A375 (cell line): ENCODE measurements at places on chromosomes 4 and X. TPM values are rescaled to one million over a fixed set of nuclear protein-coding genes. Genes with fewer than 3 reads are reported as not detected.

Gene EXOC1L
- total RNA-seq: not detected in 2 replicates

Gene CDS1
- 0.68 and 0.85 TPM in 2 replicates for total RNA-seq

Gene APBB2
- 27.5 and 39.3 TPM in 2 replicates for total RNA-seq

Gene EGF
- 0.24 and 0.57 TPM in 2 replicates for total RNA-seq

Gene AFM
- not detected in 2 replicates for total RNA-seq

Gene FSTL5
- total RNA-seq: 0.41 and 0.56 TPM in 2 replicates

Gene PTTG2
- not detected in 2 replicates for total RNA-seq

Gene F8A3
- 0.53 and 2.3 TPM in 2 replicates for total RNA-seq

Gene P2RY4
- not detected in 2 replicates for total RNA-seq

Gene ARSJ
- total RNA-seq: 16.6 and 19.7 TPM in 2 replicates

Gene PORCN
- 19.4 and 26.6 TPM in 2 replicates for total RNA-seq

Gene PCDH18
- 0.96 and 1.6 TPM in 2 replicates for total RNA-seq

Gene RPA4
- total RNA-seq: 0.68 and 0.82 TPM in 2 replicates

Gene STPG2
- total RNA-seq: not detected in 2 replicates

Gene UCP1
- total RNA-seq: not detected in 2 replicates

Gene FGF2
- total RNA-seq: 13.9 and 14.6 TPM in 2 replicates

Gene SOX3
- total RNA-seq: not detected in 2 replicates

Gene HDX
- 1.2 and 2.1 TPM in 2 replicates for total RNA-seq

Gene RPS6KA6
- total RNA-seq: not detected in 2 replicates

Gene TMEM33
- total RNA-seq: 51.4 and 70.5 TPM in 2 replicates

Gene PLK4
- 40.0 and 45.1 TPM in 2 replicates for total RNA-seq

Gene ADGRG2
- not detected in 2 replicates for total RNA-seq

Gene LUZP4
- total RNA-seq: not detected in 2 replicates

Gene FAM9B
- total RNA-seq: 0.32 and 1.3 TPM in 2 replicates

Gene XAGE1A
- 215 and 216 TPM in 2 replicates for total RNA-seq

Gene PPBP
- not detected in 2 replicates for total RNA-seq

Gene NLGN4X
- 24.3 and 31.8 TPM in 2 replicates for total RNA-seq

Gene UGT8
- 6.8 and 7.7 TPM in 2 replicates for total RNA-seq

Gene FAAH2
- total RNA-seq: 0.11 TPM in 1 of 2 replicates, not detected in the other

Gene KLHL34
- not detected in 2 replicates for total RNA-seq

Gene TRIM61
- not detected in 2 replicates for total RNA-seq

Gene ITGB1BP2
- 1.6 and 2.5 TPM in 2 replicates for total RNA-seq

Gene DMRTC1
- total RNA-seq: not detected in 2 replicates

Gene GCNA
- total RNA-seq: 0.53 and 0.83 TPM in 2 replicates

Gene SLC26A1
- total RNA-seq: 0.05 TPM in 1 of 2 replicates, not detected in the other

Gene MAMLD1
- 0.26 and 0.40 TPM in 2 replicates for total RNA-seq

Gene LETM1
- 112 and 114 TPM in 2 replicates for total RNA-seq

Gene TXK
- 1.5 and 3.8 TPM in 2 replicates for total RNA-seq

Gene PPID
- 26.2 and 33.6 TPM in 2 replicates for total RNA-seq

Gene RAI2
- total RNA-seq: not detected in 2 replicates

Gene CABS1
- not detected in 2 replicates for total RNA-seq

Gene COL4A5
- 4.9 and 7.2 TPM in 2 replicates for total RNA-seq

Gene PRDM5
- total RNA-seq: 2.1 and 3.2 TPM in 2 replicates

Gene SGMS2
- total RNA-seq: 23.2 and 25.6 TPM in 2 replicates

Gene MID1IP1
- 82.4 and 82.6 TPM in 2 replicates for total RNA-seq

Gene RGN
- total RNA-seq: 0.19 TPM in 1 of 2 replicates, not detected in the other

Gene ARR3
- total RNA-seq: not detected in 2 replicates

Gene ZNF182
- total RNA-seq: 1.2 and 2.3 TPM in 2 replicates

Gene TTC29
- 0.15 and 0.16 TPM in 2 replicates for total RNA-seq

Gene FGF13
- total RNA-seq: 6.5 and 7.4 TPM in 2 replicates

Gene SHROOM4
- total RNA-seq: 6.7 and 7.6 TPM in 2 replicates

Gene METAP1
- total RNA-seq: 43.7 and 45.3 TPM in 2 replicates

Gene ASB5
- not detected in 2 replicates for total RNA-seq

Gene PGAM4
- total RNA-seq: not detected in 2 replicates

Gene SMIM9
- total RNA-seq: not detected in 2 replicates

Gene S100P
- 10.4 and 20.1 TPM in 2 replicates for total RNA-seq
